ENCODE measurements at places on chromosomes 13 and 19. TPM values are rescaled to one million over a fixed set of nuclear protein-coding genes. Genes with fewer than 3 reads are reported as not detected.

Gene TPTE2
- total RNA-seq = not detected

Gene B3GNT3
- 0.42 TPM for total RNA-seq

Gene NXNL1
- not detected for total RNA-seq

Gene ICAM1
- 43.6 TPM for total RNA-seq

Gene SMIM17
- total RNA-seq = 0.32 TPM

Gene KIR3DL1
- not detected for total RNA-seq

Gene DLL3
- not detected for total RNA-seq

Gene SRRM5
- total RNA-seq = 0.51 TPM

Gene ZNF677
- total RNA-seq = 23.5 TPM

Gene SIAH3
- total RNA-seq = not detected

Gene PRODH2
- total RNA-seq = not detected

Gene ATG4D
- total RNA-seq = 17.2 TPM

Gene PPP1R37
- total RNA-seq = 12.1 TPM

Gene LILRA2
- total RNA-seq = 3.5 TPM

GRCh38 chr13:91557328-91558090 is 159.1 kb downstream of the GPC5 start:
- no peak for DNase-seq

DNA sequence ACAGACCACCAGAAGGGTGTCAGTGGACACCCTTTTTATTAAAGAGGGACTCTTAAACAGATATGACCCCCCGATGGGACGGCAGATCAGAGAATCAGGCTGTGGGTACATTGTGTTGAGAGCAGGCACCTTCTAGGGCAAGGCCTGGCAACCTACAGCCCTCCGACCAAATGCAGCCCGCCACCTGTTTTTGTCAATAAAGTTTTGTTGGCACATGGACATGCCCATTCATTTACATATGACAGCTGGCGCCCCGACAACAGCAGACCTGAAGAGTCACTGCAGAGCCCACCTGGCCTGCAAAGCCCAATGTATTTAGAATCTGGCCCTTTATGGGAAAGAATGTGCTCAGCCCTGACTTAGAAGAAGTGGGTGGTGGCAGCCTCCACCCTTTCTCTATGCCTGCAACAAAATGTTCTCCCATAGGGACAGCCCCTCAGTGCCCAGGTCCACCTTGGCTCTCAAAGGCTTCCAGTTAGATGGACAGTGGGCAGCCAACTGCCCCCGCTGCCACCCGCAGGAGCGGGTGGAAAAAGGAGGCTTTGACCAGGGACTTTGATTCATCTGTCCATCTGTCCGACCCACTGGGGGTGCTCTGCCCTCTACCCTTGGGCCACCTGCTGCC is 184.9 kb downstream of the PTPRS start:
- DNase-seq = peak; percentile 48

DNA sequence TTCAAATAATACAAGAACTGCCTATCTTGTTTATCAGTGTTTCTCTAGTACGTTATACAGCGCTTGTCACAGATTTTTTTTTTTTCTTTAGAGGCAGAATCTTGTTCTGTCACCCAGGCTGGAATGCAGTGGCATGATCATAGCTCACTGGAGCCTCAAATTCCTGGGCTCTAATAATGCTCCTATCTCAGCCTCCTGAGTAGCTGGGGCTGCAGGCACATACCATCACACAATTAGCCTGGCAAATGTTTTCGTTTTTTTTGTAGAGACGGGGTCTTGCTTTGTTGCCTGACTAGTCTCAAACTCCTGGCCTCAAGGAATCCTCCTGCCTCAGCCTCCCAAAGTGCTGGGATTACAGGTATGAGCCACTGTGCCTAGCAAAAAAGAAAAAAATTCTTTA is 66.0 kb upstream of the FREM2 start:
- no peak for DNase-seq

DNA sequence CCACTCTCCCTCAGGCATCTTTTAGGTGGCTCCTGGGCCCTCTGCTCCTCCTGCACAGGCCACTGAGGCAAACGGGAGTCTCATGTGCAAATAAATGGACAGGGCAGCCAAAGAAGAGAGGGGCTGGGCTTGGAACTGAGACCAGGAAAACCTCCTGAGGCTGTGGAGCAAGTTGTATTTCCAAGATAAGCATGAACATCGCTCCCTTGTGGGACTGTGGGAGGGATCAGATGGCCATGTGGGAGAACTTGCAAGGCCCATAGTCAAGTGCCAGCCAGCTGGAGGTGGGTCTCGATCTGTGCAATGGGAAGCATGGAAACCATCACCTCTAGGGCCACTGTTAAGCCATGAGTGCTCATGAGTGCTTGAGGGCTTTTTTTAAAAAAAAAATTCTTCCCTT is 24.9 kb downstream of the MED26 start:
- DNase-seq = no peak

DNA sequence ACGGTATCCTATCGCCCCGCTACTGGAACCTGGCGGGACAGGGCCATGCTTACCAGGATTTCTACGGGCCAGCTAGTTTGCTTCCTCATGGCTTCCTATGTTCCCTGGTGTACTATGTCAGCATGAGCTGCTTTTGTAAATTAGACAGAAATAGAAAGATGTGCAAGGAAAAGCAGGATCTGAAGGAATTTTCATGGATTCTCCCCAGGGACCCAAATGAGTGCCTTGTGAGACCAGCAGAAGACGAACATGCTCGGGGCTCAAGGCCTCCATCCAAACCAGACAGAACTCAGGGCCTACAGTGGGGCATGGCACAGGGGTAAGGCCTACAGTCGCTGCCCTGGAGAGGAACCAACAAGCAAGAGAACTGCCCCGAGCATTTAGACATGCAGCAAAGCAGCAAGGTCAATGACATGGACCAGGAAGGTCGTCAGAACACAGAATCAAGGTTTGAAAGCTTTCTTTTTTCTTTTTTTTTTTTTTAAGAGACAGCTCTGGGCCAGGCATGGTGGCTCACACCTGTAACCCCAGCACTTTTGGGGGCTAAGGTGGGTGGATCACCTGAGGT is 17.3 kb downstream of the EPS15L1 start:
- no peak for DNase-seq

- DNase-seq = no peak
These were observed 20.4 kb downstream of the NOSIP start for GRCh38 chr19:49559928-49560327.

GRCh38 chr19:19662871-19663255 is 613 bp downstream of the ATP13A1 start:
- no peak for DNase-seq

DNA sequence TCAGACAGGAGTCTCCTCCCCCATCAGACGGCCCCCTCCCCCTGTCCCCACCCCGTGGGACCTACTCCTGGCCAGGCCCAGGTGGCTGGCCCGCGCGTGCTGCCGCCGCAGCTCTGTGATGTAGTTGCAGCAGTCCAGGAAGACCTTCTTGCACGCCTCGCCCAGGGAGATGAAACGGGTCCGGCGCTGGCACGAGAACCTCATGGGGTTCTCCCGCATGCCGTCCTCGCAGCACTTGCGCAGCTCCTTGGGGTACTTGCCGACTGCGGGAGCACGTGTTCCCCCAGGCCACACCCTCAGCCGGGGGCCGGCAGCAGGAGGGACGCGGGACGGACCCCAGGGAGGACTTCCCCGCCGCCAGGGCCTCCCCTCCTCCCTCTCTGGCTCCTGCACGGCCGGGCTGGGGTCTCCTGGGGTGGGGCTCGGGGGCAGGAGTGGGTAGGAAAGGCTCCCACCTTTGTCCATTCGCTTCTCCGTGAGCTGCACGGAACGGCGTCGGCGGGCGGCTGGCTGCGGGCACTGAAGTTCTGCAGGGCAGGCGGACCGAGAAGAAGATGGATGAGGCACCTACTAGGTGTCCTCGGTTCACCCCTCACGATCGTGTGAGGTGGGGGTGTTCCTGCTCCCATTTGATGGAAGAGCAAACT is 13.3 kb downstream of the C3 start:
- DNase-seq = peak; percentile 72

DNA sequence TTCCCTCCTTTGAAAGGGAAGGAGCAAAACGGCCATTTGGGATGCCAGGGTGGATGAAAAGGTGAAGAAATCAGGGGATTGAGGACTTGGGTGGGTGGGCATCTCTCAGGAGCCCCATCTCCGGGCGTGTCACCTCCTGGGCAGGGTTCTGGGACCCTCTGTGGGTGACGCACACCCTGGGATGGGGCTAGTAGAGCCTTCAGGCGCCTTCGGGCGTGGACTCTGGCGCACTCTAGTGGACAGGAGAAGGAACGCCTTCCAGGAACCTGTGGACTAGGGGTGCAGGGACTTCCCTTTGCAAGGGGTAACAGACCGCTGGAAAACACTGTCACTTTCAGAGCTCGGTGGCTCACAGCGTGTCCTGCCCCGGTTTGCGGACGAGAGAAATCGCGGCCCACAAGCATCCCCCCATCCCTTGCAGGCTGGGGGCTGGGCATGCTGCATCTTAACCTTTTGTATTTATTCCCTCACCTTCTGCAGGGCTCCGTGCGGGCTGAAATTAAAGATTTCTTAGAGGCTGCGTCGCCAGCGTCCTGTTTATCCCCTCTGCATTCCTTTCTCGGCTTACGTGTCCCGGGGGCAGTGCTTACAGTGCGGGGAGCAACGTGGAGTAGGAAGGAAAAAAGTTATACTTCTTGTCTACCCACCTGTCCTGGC is 15.2 kb upstream of the S1PR4 start:
- peak; percentile 69 for DNase-seq

- no peak for DNase-seq
These were observed 6.6 kb upstream of the FLT1 start for GRCh38 chr13:28501547-28501946.

- no peak for DNase-seq
These were observed 400.3 kb downstream of the PCDH9 start for GRCh38 chr13:66829803-66830202.

GRCh38 chr13:84430015-84430414 is 547.7 kb upstream of the SLITRK1 start:
- no peak for DNase-seq

DNA sequence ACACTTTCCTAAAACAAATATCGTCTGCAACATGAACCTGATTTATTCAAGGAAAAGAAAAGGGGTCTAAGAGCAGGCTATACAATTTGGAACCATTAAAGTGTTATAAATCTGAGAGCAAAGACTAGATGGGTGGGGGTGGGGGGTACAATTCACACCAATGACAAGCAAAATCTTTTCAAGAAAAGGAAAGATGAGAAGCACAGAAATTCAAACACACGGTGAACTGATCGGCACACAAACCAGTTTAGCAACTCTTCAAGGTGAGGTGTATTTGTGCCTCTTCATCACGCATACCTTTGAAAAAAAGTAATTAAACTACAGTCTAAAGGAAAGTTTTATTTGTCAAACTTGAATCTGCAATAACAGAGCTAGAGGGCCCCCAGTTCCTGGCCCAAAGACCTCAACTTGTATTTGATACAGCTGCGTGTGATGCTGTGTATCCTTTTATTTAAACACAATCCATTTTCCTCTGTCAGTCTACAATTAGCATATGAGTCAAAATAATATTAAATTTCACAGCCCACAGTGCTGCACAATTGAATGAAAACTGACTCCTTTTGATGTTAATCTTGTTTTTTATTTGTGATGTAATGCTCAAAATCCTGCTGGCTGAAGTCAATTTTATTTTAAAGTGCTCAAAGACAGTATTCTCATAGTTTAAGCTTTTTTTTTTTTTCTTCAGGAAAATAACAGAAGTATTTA is 14.2 kb downstream of the EFNB2 start:
- DNase-seq = no peak

GRCh38 chr13:42746866-42747265 is 34.5 kb upstream of the FAM216B start:
- no peak for DNase-seq

GRCh38 chr13:85461621-85462020 is 337.6 kb downstream of the SLITRK6 start:
- no peak for DNase-seq

GRCh38 chr13:88919970-88920628 is 1248.9 kb downstream of the SLITRK5 start:
- DNase-seq = no peak

- DNase-seq = no peak
These were observed 148.1 kb downstream of the VWA8 start for GRCh38 chr13:41812851-41813250.

DNA sequence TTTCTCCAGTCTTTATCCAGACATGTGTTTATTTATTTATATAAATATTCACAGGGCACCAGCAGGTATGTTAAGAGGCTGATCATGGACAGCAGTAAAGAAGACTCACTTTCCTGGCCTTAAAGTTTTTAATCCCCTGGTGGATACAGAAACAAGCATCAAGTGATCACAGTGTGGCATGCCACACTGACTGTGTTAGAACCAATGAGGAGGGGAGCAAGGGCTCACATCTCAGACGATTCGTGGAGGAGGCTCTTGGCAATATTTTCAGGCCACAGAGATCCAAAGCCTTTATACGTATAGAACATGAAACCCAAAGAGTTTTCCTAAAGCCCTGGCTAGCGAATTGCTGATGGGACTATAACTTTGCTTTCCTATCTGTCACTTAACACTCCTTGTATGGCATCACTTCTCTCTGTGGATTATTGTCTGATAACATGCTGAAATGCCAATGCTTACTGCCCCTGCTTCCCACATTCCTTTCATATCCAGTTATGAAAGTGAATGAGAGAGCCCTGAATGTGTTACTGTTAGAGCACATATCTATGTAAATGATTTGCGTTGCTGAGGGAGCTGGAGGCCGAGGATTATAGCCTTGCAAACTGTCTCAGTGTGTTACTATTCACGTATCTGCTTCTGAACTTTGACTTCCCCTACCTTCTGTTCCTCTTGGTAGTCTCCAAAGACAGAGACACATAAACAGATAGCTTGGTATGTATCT is 37.6 kb downstream of the POLR1D start:
- DNase-seq = no peak

DNA sequence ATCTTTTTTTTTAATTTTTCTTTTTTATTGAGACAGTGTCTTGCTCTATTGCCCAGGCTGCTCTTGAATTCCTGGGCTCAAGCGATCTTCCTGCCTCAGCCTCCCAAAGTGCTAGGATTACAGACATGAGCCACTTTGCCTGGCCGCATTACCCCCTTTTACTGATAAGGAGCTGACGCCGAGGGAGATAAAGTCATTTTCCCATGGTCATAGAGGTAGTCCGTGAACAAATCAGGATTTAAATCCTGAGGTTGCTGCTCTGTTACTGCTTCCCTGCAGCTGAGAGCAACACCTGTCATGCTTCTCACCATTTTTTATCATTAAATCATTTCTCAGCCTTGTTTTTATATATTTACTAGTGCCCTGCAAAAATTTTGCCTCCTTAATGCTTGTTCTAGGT is 7.4 kb downstream of the CYSLTR2 start:
- no peak for DNase-seq

GRCh38 chr13:30963791-30964190 is 31.3 kb downstream of the TEX26 start:
- peak; percentile 55 for DNase-seq

- DNase-seq = peak; percentile 92
These were observed 20.6 kb upstream of the ZNF430 start for GRCh38 chr19:20999731-21000352.

- DNase-seq = no peak
These were observed 33.6 kb upstream of the SLC10A2 start for GRCh38 chr13:103099722-103100293.

DNA sequence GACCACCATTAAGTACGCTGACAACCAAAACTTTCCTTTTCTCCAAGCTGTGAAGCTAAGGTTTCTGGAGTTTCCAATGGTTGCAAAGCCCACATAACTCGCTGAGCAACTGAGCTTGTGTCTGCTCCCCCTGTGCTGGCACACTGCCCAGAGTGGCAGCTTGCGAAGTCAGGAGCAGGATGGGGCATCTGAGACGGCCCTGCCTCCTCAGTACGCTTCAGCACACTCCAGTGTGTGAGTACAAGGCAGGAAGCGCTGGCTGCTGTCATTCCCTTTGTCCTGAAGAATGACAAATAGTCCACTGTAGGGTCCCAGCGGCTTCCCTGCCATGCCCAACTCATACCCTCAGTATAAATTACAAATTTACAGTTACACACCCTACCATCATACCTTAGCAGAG is 51.5 kb downstream of the SKA3 start:
- no peak for DNase-seq

GRCh38 chr13:56189439-56189838 is 951.3 kb upstream of the PRR20A start:
- no peak for DNase-seq

Measured in aorta (tissue), 5 donors.